ENCODE measurements at places on chromosomes 12 and 14.

DNA sequence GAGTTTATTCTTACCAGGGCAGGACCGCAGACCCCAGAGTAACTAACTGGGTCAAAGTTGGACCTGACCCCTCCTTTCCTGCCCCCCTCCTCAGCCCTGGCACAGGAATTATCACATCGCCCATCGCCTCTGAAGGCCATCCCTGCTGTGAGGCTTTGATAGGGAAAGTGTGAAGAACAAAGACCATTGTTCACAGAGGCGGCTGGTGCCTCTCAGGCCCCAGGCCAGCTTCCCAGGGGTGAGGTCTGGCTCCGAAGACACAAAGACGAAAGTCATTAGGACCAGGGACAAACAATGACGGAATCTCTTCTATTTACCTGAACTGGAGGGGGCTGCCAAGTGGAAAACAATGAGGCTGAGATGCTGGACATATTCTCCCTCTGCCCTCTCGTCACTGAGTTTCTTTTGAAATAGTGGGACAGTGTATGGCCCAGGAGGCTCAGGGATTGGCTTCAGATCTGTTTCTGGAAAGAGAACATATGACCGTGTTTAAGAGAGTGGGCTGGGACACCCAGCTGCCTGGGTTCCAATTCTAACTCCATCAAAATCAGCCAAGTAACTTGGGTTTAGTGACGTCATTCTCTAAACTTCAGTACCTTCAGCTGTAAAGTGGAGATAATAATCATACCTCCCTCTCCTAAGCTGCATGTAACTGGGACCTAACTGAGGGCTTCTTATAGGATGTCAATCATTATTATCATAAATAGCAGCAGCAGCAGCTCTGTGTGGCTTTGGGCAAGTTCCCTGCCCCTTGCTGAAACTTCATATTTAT is 769.4 kb downstream of the MED13L start:
- no peak for DNase-seq

- DNase-seq, result no peak
Observed at GRCh38 chr12:44317651-44318126, 481.8 kb downstream of the TMEM117 start.

GRCh38 chr14:64973026-64973442 is 898 bp upstream of the RAB15 start:
- no peak for DNase-seq

DNA sequence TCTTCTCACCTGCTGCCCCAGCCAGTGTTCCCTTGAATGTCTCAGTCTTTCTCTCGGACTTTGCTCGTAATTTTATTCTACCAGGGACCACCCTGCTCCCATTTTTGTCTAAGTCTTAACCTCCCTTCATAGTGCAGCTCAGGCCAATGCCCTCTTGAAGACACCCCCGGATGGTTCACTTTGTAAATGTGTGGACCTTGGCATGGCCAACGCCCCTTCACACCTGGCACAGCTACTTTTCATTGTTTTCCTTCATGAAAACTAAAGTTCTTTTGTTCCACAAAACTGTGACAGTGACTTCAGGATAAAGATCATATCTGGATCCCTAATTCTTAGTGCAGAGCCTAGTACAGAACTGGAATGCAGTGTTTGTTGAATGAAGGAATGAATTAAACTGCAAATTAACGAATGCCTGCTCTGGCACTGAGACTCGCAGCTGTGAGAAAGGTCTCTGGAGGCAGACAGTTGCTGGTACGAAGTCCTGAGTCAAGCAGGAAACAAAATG is 3.5 kb upstream of the RNASE4 start:
- DNase-seq, result no peak

- no peak for DNase-seq
Observed at GRCh38 chr14:103103461-103104388, 9.2 kb downstream of the EXOC3L4 start.

- no peak for DNase-seq
Observed at GRCh38 chr14:61334197-61334701, 12.9 kb downstream of the PRKCH start.

DNA sequence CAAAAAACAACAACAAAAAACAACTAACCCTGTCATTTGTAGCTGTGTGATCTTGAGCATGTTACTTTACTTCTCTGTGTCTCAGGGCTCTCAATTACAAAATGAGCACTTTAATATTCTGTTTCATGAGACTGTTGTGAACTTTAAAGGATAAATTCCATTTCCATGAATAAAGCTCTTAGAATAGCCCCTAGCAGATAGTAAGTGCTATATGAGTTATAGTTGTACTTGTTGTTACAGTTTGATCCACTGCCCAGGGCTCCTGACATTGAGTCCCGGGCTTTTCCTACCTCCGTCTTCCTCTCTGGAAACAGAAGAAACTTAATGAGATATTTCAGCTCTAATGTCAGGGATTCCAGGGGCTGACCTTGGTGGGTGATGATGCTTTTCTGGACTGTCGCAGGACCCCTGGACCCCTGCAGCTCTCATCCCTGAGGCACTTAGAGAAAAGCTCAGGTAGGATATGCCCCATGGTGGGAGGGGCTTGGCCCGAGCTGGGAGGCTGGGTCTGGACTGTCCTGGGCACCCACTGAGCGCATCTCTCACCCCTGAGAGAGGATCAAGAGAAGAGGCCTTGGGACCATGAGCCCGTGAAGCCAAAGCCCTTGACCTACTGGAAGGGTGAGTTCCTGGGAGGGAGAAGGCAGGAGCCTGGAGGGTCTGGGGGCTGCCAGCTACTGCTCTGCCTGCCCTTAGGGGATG is 5.1 kb downstream of the P3H3 start:
- no peak for DNase-seq

DNA sequence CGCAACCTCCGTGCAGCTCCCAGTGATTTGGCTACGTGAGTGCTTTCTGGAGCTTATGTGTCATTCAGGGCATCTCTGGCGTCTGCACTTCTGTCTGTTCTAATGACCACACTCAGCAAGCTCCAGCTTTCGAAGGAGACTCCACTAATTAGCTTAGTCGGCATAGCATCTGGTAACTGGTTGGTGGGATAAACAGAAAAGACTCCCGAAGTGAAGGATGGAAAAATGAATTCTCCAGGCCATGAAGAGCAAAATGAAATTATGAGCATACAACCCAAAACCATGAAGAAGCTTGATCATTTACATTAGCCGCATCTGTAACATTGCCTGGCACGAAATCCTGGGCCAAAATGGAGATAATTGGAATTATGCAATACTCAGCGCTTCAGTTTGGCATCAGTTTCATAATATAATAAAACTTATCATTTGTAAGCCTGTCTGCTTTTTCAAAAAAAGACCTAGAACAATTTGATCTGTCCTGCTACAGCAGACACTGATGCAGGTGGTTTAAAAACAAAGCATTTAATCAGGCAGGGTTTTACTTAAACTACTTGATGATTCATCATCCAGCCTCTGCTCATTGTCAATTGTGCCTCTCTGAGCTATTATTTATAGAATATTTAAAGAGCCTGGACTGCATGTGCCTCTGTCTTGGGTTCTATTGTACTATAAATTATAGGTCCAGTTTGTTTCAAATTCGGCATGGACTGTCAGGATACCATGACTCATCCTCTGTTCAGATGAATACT is 87.4 kb downstream of the SYT1 start:
- DNase-seq, result no peak

GRCh38 chr12:119274636-119275065 is 59.9 kb upstream of the CCDC60 start:
- no peak for DNase-seq

DNA sequence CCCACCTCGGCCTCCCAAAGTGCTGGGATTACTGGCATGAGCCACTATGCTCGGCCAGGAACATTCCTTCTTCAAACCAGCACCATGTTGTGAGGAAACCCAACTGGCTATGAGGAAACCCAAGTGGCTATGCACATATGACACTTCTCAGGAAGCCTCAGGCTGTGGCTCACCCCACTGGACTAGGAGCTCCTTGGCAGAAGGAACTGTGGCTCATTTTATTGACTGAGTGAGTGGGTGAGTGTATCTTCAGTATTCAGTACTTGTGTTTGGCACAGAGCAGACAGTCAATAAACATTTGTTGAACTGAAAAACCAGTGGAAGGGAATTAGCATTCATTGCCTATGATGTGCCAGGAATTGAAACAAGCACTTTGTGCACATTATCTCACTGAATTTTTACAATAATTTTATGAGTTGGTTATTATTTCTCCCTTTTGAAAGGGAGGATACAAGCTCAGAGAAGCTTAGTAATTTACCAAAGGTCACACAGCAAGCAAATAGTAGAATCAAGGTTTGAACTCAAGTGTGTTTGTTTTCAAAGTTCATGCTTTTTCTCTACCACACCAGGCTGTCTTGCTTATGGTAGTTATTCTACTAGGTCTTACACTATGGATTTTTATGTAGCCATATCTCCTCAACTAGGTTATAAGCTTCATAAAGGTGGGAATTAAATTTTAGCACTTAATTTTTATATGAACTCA is 121.6 kb downstream of the VEZT start:
- no peak for DNase-seq

DNA sequence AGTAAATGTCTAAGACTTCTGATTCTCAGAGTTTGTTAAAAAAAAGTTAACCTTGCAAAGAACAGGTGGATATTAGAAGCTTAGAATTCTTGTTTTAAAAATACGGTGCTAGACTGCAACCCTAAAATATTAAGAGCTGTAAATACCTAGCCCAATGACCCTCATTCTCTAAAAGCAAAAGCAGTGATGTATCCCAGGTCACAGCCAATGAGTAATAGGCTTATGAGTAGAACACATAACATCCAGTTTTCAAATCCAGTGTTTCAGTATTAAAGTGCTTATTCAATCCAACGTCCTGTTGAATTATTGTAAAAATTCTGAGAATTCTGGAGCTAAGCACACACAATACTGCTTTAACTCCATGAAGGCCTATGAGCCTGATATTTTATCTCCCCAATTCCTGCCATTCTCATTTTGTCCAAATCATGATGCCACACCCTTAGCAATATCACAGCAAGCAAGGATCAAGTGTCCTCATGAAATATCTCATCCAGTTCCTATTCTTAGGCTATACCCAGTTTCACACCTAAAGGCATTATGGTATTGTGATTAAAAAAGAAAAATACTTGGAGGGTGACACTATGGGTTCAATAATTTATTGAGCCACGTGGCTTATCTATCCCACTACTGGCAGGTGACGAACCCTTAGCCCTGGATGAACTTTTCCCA is 15.3 kb upstream of the ARID4A start:
- DNase-seq, result no peak

GRCh38 chr14:104536942-104537612 is 42.5 kb upstream of the C14orf180 start:
- no peak for DNase-seq

GRCh38 chr14:52328276-52328675 is 14.2 kb downstream of the PTGER2 start:
- no peak for DNase-seq

DNA sequence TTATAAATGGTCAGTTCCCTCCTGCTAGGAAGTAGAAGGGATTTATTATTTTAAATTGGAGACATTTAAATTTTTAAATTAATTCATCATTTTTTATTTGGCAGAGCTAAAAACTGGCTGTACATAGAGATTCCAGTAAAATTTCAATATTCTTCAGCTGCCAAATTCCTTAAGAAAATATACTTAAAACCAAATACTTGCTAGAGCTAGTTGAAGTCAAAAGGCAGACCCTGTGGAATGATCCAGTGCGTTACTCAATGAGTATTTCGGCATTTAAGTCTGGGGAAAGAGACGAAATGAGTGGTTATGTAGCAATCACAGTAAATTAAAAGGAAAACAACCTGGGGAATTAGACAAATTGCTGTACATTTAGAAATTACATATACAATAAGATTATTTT is 1104.7 kb downstream of the SLC6A15 start:
- no peak for DNase-seq

- no peak for DNase-seq
Observed at GRCh38 chr12:13210236-13211190, 14.0 kb downstream of the EMP1 start.

DNA sequence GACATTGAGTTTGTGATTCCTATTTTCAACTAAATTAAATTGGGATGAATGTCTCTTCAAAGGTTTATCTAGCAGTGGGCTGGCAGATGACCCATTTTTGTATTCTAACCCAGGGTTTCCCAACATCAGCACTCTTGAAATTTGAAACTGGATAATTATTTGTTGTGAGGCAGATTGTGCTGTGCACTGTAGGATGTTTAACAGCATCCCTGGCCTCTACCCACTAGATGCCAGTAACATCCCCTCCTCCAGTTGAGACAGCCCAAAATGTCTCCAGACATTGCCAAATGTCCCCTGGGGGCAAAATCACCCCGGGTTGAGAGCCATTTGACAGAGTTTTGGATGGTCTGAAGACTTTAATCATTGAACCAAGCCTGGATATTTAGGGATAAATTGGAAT is 11.1 kb downstream of the DAAM1 start:
- DNase-seq, result no peak

DNA sequence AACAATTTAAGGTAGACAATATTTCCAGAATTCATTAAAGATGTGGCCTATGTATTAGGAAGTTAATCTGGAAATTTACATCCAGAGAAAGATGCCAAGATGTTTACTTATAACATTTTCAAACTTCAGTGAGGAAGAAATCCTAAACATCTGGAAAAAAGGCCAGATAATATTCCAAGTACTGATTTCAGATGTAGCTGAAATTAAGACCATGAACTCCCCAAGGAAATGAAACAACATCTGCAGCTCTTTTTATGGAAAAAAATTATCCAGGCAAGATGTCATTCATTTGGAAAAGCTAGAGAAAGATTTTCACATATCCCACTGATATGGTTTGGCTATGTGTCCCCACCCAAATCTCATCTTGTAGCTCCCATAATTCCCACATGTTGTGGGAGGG is 35.0 kb downstream of the GNG2 start:
- no peak for DNase-seq

- no peak for DNase-seq
Observed at GRCh38 chr14:95521001-95521400, 4.6 kb upstream of the SYNE3 start.

GRCh38 chr14:25049093-25049567 is 817 bp downstream of the STXBP6 start:
- DNase-seq, result no peak

DNA sequence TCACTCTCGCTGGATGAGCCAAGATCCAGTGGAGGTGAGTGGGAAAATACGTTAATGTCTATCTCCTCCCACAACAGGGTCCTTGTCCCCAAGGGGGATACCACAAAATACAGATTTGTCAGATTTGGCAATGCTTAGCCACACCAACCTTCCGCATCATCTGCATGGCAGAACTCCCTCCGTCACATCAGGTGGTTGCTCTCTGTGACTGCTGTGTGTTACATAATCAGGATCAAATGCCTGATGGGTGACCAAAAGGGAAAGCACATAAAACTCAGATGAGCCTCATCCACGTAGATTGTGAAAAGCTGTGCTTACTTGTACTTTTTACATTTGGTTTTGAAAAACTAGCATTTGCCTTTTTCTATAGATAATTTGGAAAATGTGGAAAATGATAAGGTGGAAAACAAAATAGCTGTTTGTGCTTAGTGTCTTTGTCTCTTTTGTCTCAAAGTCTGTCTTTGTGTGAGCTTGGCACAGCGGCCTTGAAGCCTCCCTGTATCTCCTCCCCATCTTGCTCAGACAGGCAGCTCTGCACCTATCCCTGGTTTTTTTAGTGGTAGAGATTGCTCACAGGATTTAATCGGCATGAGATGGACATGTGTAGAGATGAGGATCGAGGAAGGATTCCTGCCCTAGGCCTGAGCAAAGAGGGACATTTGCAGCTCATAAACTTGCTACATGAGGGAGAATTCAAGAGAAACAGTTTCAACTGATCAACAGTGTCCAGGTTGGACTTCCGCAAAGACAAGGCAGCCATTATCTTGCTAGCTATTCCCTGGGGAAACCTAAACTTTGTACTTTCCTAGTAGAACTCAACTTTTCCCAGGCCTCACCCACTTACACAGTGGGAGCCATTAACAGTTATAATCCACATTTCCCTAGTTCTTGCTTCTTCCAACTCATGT is 3.6 kb upstream of the FGF6 start:
- no peak for DNase-seq
